ENCODE measurements at places on chromosomes 11 and 22.

DNA sequence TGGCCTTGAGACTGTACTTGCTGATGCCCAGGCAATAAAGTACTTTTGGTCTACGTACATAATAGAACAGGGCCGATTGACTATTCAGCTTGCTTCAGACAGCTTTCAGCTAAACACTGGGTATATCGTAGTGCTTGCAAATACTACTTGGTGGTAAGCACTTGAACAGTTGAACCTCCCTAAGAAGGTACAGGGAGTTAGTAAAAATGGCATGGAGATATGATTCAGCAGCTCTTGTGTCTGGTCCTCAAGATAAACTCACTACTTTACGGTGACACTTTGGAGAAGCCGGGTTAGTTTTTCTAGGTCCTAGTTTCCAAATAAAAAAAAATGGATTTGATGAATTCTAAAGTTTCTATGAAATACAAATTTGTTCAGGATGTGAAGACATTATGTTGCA, 7.3 kb downstream of the CCDC117 start:
- DNase-seq: no peak

GRCh38 chr22:41862530-41863266, 29.8 kb downstream of the SREBF2 start:
- peak; percentile 64 for DNase-seq

GRCh38 chr11:66728038-66728692, 851 bp downstream of the SPTBN2 start:
- DNase-seq: no peak

DNA sequence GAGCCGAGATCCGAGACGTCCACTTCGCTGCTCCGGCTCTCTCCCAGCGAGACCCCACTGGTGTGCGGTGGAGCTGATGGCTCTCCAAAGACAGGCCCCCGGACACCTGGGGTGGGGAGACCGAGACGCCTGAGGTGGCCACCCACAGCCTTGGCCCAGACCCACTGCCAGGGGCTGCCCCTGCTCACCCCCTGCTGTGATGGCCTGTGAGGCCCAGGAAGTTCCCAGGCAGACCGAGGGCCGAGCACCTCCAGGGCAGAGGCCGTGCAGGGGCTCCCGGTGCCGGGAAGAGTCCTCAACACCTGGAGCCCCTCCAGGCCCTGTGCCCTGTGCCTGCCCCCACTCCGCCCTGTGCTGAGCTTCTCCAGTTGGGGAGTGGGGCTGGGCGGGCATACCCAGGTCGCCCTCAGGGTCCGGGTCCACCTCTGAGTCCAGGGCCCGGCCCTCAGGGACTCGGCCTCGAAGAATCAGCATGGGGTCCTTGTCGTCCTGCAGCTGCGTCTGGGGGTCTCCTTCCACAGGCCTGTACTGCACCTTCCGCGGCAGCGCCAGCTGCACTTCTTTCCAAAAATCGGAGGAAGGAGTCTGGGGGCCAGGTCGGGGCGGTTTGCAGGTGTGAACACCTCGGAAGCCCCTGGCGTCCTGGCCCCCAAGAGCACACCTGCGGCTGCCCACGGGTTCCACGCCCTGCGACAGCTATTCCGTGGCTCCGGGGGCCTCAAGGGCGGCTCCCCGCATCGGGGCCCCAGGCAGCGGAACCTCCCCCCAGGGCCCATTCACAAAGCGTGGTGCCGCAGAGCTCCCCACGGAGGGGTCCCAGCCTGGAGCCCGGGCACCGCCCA, 8.6 kb downstream of the SIGIRR start:
- no peak for DNase-seq

- DNase-seq: no peak
Observed at GRCh38 chr11:77027275-77027674, 6.9 kb upstream of the B3GNT6 start.

DNA sequence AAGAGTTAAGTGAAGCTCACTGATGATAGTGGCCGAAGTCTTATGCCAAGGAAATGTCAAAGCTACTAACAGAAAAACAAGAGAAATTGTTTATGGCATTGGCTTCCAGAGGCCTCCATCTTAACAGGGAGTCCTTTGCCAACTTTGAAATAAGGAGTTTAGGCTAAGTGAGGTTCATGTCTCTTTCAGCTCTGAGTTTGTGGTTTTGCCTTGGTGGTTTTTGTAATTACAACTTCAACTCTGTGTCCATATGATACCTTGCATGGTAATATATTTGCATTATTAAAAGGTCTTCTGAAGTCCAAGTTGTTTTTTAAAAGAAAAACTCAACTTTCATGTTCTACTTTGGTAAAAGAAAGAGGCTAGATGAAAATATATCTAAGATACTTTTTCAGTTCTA, 31.4 kb upstream of the ANO5 start:
- no peak for DNase-seq

GRCh38 chr11:68792400-68792966, 41.2 kb upstream of the TESMIN start:
- no peak for DNase-seq

DNA sequence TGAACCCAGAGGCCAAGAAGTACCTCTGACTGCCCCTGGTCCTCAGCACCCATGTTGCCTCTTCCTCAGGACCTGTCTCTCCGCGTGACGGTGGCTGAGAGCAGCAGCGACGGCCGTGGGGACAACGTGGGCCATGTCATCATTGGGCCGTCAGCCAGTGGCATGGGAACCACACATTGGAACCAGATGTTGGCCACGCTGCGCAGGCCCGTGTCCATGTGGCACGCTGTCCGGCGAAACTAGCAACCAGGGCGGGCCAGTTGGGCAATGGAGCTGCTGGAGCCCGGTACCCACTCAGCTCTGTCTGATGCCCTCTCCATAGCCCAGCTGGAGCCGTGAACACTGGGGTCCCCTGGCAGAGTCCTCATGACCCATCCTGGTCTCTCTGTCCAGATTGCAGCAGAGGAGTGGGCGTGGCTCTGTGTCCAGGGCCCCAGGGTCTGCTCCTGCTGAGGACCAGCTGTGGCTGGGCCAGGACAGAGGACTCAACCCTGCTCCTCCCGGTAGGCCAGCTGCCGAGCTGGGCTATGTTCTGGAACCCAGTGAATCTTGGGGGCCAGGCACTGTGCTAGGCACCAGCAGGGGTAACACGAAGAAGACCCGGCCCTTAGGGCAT, 8.0 kb upstream of the RHOD start:
- DNase-seq: no peak

DNA sequence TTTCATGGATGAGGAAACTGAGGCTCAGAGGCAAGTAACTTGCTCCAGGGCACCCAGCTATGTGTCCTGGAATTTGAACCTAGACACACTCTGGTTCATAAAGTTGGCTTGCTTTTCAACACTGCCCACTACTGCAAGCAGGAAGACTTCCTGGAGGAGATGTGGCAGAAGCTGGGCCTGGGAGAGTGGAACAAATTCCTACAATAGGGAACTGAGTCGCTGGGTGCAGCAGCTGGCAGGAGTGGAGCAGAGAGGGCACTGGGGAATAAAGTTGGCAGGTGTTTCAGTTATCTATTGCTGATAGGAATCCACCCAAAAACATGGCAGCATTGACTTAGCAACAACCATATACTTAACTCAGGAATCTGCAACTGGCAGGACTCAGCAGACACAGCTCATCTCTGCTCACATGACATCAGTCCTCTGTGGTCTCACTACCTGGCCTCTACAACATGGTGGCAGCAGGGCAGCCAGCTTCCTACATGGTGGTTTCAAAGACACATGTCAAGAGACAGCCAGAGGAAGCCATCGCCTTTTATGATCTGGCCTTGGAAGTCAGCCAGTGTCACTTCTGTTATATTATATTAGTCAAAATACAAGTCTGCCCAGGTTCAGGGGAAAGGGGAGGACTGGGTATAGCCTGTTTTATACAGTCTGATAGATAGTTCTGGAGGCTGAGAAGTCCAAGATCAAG, 10.6 kb upstream of the CARD10 start:
- no peak for DNase-seq

- no peak for DNase-seq
Observed at GRCh38 chr22:47795477-47796127, 1033.2 kb downstream of the TBC1D22A start.

GRCh38 chr11:91664521-91664920, 560.1 kb upstream of the FAT3 start:
- no peak for DNase-seq

GRCh38 chr22:48440176-48440575, 1387.5 kb downstream of the BRD1 start:
- no peak for DNase-seq

GRCh38 chr11:108914981-108915380, 250.1 kb downstream of the DDX10 start:
- DNase-seq: no peak

DNA sequence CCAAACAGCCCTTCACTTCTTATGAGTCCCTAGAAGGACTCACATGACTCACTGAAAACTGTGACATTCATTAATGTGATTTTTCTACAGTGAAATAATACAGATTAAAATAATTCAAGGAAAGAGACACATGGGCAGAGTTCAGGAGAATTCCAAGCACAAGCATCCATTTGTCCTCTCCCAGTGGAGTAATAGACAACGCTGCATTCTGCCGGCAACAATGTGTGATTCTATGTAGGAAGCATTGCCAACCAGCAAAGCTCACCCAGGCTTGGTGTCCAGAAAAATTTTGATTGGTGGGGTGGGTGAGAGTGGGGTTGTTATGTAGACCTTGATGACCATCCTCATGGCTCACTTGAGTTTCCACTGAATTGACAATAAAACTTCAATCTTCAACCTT, 123.9 kb downstream of the VPREB1 start:
- no peak for DNase-seq

GRCh38 chr11:17568944-17569343, 21.9 kb downstream of the OTOG start:
- DNase-seq: no peak

DNA sequence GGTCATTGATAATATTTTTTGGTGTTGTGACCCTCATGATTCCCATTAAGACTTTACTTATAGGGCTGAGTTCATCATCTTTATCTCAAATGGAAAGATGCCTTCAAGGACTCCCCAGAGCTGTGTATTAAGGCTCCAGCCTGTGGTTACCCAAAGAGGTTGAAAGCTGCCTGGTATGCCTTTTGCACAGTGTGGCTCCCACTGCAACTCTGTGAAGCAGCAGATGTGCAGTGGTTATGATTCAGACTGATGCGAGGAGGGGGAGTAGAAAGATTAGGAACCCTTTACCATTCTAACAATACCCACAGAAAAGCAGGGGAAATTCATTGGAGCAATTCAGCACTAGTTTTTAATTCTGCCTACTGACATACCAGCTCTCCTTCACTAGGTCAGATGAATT, 560.0 kb downstream of the INSC start:
- no peak for DNase-seq

- DNase-seq: no peak
Observed at GRCh38 chr11:17986711-17987220, 26.1 kb downstream of the SERGEF start.

DNA sequence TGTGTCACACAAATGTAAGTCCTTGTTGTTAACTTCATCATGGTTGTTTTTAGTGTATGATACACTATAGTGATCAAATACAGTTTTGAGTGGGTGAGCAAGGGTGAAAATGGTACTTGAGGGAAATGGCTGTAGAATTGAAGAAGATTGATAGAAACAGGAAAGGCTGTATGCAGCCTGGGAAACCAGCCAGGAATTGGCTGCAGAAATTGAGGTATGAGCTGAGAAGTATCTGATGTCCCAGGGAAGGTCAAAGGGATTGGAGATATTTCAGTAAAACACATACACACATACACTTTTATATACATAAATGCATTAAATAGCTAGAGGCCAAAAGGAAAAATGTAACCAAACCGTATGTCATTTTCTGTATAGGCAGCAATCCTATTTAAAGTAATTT, 13.1 kb upstream of the YAP1 start:
- DNase-seq: no peak

GRCh38 chr11:124835918-124836317, 29.3 kb upstream of the ROBO3 start:
- no peak for DNase-seq
